ENCODE measurements at places on chromosomes 3 and 15.
A peak's percentile ranks its signal among the peaks of the same experiment; 100 is the strongest.

DNA sequence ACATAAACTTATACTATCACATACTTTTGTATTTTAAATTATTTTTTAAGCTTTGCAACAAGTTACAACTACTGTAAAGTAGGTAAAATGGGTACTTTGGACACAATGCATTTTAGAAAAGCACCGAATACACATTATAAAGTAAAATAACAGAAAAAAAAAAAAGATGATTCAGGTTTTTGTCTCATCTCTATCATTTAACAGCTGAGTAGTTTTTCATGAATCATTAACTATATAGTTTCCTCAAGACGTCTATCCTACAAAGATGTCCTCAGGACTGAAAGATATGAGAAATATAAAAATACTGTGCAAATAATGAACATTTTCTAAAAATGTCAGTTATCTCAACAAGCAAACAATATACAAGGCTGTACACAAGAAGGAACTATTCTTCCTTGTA is 46.9 kb downstream of the ANKRD28 start:
- DNase-seq = no peak

GRCh38 chr3:184566441-184567414 is 5.1 kb downstream of the EPHB3 start:
- no peak for DNase-seq

- DNase-seq = no peak
Measured at GRCh38 chr3:88034491-88035275, 24.1 kb downstream of the CGGBP1 start.

GRCh38 chr3:82736696-82737277 is 975.3 kb upstream of the GBE1 start:
- DNase-seq = no peak

DNA sequence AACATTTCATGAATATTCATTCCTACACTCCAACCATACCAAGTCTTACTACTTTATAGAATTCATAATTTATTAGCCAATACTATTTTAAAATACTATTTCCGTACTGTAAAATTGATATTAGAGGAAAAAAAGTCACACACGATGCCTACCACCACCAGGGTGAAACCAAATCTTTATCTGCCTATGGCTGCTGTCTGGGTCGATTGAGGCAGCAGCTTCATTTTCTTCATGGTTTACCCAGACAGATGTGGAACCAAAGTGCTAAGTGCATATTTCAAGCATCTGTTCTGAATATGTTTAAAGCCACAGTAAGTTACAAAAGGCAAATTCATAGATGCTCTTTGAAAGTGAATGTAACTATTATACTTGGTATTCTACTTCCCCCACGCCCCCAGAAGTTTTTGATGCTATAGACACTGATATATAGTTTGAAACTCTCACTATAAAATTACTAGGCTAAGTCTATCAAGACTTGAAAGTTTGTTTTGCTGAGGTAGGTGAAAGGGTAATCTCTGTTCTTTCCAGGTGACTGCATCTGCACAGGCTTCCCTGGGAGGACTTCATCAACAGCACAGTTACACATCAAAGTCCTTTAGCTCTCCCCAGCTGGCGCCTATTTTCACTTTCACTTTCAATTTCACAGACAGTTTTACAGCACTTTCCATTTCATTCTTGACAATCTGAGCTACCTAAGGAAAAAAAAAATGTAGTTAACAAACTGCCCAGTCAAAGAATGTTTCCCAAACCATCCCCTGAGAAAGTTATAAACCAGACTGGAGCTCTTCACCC is 113.9 kb downstream of the POLQ start:
- DNase-seq = peak; percentile 56

DNA sequence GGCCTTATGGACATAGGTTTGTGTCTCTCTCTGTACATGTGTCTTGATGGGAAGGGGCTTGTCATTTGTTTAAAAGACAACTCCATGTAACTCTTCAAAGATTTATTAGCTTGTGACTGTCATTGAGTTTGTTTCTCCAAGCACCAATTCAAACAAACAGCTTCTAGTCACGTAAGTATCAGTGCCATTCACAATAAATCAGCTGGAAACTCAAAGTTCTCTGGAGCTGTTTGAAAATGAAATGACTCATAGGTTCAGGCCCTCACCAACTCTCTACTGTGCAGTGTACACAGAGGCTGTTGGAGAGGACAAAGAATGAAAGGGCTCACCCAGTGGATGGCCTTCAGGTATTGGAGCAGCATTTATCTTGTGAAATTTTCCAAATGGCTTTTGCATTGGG is 476.3 kb downstream of the AGBL1 start:
- DNase-seq = no peak

DNA sequence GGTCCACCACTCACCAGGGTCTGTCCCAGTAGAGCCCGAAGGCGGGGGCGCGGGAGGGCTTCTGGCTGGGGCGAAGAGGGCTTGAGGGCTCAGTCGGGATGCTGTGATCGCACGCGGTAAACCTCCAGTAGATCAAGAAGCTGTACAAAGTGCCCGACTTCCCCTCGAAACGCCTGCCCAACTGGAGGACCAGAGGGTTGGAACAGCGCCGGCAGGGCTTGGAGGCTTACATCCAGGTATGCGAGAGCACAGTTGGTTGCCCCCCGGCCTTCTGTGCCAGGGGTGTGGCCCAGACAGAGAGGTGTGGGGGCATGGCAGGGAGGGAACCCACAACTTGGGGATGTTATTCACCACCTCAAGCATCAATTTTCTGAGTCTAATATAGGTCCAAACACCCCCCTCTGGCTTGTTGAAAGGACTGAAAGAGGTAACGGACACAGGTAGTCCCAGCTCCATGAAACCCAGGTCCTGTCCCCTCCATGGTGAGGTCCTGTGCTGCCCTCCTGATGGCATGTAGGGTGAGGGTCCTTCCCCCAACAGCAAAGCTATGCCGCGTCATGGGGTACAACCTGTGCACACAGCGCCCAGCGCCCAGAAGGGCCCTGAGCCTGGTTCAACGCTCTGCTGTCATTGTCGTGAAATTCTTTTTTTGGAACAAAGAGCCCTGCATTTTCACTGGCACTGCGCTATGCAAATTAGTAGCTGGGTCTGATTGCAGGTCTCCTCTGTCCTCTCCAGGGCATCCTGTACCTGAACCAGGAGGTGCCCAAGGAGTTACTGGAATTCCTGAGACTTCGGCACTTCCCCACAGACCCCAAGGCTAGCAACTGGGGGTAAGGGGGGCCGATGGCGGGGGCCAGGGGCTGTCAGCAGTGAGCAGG is 1.2 kb downstream of the SNX22 start:
- no peak for DNase-seq

GRCh38 chr3:97713634-97714033 is 50.9 kb upstream of the ARL6 start:
- no peak for DNase-seq

DNA sequence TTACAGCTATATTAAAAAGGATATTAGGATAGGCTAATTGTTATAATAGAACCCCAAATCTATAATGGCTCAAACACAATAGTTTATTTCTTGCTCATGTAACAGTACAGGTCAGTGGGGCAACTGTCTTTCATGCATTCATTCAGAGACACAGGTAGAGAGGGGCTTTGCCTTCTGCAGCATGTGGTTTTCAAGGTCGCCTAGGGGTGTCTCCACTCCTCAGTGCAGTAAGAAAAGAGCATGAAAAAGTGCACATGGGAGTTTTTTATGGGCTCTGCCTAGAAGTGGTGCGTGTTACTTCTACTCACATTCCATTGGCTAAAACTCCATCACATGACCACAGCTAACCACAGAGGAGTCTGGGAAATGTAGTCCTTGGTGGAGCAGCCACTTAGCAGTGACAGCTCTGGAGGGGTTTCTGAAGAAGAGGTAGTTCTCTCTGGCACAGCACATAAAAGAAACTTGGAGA is 1.8 kb downstream of the ZBTB38 start:
- peak; percentile 88 for DNase-seq

- DNase-seq = no peak
Measured at GRCh38 chr15:41838400-41838897, at the start of gene PLA2G4B. Gene PLA2G4B, plus strand, starts transcription at chr15:41838847. Its CDS starts 67 bp downstream, at chr15:41838914.

- no peak for DNase-seq
Measured at GRCh38 chr3:55854494-55854893, 367.4 kb upstream of the WNT5A start.

DNA sequence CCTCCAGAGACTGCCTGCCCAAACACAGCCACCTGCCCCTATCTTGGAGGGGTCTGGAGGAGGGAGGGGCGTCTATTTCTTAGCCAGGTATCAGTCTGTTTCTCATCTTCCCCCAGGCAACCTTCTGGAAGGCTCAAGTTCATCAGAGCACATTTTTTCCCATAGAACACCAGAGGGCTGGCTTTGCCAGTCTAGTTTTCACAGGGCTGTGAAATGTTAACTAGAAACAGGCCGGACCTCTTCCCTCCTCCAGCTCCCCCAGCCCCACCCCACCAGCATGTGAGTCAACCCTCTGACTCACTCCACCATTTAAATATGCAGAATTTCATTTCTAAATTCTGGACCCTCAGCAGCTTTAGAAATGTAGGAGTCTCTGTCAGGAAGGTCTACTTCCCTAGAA is 66.9 kb downstream of the SLCO2A1 start:
- peak; percentile 87 for DNase-seq

DNA sequence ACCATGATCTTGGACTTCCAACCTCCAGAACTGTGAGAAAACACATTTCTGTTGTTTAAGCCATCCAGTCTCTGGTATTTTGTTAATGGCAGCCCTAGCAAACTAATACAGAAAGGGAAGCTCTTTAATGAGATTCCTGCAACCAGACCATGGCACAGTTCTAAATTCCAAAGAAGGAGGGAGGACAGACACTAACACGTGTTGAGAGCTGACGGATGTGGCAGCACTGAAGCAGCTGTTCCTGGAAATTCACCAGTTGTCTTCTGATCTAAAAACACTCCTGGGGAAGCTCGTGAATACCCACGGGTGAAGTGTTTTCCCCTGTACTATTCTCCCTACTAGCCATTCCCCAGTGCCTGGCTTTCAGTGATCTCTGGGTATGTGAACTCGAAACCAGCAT is 56.7 kb downstream of the RPL22L1 start:
- DNase-seq = no peak

- peak; percentile 75 for DNase-seq
Measured at GRCh38 chr3:148962513-148962912, 28.8 kb upstream of the GYG1 start.

- DNase-seq = no peak
Measured at GRCh38 chr15:67968966-67969365, 85.1 kb upstream of the PIAS1 start.

DNA sequence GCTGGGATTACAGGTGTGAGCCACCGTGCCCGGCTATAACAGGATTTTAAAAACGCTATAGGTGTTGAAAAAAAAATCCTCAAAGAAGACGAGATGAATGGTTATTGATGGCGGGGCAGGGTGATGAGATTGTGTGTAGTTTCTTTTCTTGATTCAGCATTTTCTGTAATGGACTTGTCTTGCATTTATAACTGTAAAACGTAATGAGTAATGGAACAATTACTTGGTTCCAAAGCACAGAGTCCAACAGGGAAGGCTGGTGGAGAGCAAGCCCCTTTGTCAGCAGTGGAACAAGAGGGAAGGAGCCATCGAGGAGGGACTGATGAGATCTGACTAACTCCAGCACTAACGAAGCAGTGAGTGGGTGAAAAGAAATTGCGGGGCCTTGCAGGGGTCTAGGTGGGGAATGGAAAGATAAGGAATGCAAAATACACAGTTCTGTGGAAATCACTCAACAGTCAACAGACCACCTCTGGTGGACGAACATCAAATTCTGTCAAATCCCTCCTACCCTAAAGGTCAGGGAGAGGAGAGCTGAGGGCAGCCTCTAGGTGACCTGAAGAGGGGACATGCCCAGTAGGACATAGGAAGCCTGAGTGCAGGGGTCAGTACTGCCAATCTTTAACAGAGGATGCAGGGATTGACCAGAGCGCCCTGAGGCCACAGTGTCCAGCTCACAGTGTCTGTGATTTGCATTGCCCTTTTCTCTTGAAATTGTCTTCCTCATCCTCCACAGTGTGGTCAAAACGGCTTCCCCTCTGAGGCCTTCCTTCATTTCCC is 23.1 kb upstream of the CDCP1 start:
- no peak for DNase-seq

- no peak for DNase-seq
Measured at GRCh38 chr15:98758224-98758623, 109.9 kb downstream of the IGF1R start.

DNA sequence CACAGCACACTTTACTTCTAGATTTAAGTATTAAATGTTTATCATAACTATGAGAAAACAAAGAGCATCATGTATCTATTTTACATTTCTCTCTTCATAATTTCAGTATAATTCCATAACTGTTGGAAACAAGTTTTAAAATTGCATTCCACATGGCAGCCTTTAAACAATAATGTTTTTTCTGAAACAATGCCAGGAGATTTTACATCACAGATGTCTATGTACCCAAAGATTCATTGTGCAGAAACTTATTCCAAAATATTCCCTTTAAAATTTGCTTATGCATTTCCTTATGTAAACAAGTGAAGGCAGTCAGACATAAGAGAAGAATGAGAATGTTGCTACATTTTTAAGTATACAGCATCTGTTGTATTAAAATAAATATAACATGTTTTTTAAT is 324.9 kb upstream of the COL8A1 start:
- no peak for DNase-seq

GRCh38 chr3:57958642-57959422 is 49.4 kb upstream of the FLNB start:
- no peak for DNase-seq

DNA sequence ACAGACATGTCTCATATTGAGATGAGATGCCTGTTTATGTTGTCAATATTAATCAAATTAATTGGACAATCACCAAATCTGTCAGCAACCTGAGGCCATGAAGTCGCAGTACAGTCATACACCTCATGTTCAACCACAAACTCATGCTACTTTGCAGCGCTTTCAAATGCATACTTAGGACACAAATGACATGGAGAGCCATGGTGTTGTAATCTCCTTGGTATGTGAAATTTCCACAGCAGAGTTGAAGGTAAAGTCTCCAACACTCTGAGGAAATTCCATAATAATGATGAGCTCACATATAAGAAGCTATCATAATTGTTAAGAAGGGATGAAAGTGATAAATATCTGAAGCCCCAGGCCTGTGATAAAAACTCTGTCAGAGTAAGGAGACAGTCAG is 873.9 kb downstream of the MCTP2 start:
- peak; percentile 84 for DNase-seq

DNA sequence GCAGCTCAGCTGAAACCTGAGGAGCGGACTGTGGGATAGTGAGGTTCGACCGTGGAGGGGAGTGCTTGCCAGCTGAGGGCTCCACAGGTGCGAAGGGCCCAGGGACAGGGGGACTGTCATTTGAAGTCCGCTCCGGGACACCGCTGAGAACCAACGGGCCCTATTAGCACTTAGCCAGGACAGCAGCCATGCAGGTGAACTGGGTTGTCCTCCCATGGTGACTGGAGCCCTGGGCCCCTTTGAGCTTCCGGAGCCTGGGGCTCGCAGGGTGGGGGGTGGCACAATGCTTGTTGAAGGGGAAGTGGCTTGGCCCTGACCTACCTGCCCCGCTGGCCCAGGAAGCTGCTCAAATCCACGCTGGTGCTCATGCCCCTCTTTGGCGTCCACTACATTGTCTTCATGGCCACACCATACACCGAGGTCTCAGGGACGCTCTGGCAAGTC is 24.7 kb downstream of the PTH1R start:
- no peak for DNase-seq

GRCh38 chr3:127978636-127979035 is 63.6 kb downstream of the KBTBD12 start:
- peak; percentile 10 for DNase-seq
